ENCODE measurements at places on chromosomes 2 and 18.

GRCh38 chr2:194271293-194271961 lies 1385.6 kb upstream of the SLC39A10 start:
- no peak for DNase-seq
- no peak overlapping the region for H3K4me3 ChIP-seq
- H3K27me3 ChIP-seq: no peaks in the 10 kb centered on the region
- H3K27ac ChIP-seq: no peak overlapping the region
- no peaks in the 10 kb centered on the region for H3K36me3 ChIP-seq

GRCh38 chr2:134954065-134954464 lies 35.4 kb downstream of the CCNT2 start:
- no peaks in the 10 kb centered on the region for H3K27me3 ChIP-seq
- H3K4me1 ChIP-seq: no peaks in the 10 kb centered on the region
- H3K27ac ChIP-seq: no peak overlapping the region
- no peak for DNase-seq

- no peak for DNase-seq
- no peak overlapping the region for H3K4me3 ChIP-seq
- H3K27me3 ChIP-seq: peaks cover 14% of the 10 kb centered on the region
- no peak overlapping the region for H3K27ac ChIP-seq
Measured at GRCh38 chr18:55245211-55245614, 286.0 kb upstream of the CCDC68 start.

GRCh38 chr2:236856848-236857235 lies 228.8 kb upstream of the COPS8 start:
- H3K36me3 ChIP-seq: no peaks in the 10 kb centered on the region
- DNase-seq: no peak
- H3K4me3 ChIP-seq: no peak overlapping the region
- peaks cover 33% of the 10 kb centered on the region for H3K27me3 ChIP-seq
- H3K4me1 ChIP-seq: no peaks in the 10 kb centered on the region

DNA sequence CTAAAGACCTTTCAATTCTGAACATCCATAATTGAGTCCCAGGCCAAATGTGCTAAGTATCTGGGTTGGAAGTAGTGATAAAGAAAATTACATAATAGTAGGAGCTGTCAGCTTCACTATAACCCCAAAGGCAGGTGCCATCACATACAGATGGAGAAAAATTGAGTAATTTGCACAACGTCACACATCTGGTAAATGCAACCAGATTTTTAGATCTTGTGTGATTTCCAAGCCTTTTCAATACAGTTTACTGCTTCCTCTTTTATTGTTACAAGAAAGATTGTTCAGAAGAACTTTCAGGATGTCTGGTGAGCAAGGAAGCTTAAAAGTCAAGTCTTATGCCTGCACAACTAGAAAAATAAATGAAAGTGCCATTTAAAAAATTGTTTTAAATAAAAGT lies 62.3 kb downstream of the UBE2E3 start:
- no peaks in the 10 kb centered on the region for H3K36me3 ChIP-seq
- no peak for DNase-seq
